ENCODE measurements at places on chromosomes 1 and 21. TPM values are rescaled to one million over a fixed set of nuclear protein-coding genes. Genes with fewer than 3 reads are reported as not detected.

DNA sequence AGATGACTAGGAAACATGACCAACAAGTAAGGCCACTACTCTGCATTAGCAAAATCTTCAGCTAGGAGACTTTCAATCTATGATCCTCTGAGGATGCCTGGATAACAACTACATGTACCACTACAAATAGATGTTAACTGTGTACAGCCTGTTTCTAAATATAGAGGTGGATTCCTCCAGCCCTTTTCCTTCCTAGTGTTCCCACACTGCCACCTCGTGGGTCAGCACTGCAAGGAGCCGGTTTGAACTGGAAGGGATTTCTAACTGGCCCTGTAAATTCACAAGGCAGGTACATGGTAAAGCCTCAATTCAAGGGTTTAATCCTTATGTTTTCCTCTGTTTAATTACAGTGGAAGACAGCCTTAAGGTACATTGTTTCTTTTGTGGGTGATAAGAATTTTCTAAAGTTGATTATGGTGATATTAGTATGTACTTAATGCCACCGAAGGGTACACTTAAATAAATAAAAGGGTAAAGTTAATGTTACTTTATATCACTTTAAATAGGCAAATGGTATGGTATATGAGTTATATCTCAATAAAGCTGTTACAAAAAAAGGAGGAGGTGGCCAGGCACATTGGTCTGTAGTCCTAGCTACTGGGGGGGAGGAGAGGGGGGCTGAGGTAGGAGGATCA lies 14.4 kb downstream of the SMYD3 start:
- peak; percentile 62 for DNase-seq

GRCh38 chr1:209029737-209030136 lies 553.8 kb upstream of the CAMK1G start:
- DNase-seq, result no peak

GRCh38 chr21:40717028-40717427 lies 129.9 kb downstream of the DSCAM start:
- no peak for DNase-seq

- no peak for DNase-seq
Measured at GRCh38 chr1:187034501-187034900, 205.8 kb downstream of the PLA2G4A start.

GRCh38 chr1:44759077-44759476 lies 16.3 kb upstream of the RPS8 start:
- DNase-seq, result no peak

DNA sequence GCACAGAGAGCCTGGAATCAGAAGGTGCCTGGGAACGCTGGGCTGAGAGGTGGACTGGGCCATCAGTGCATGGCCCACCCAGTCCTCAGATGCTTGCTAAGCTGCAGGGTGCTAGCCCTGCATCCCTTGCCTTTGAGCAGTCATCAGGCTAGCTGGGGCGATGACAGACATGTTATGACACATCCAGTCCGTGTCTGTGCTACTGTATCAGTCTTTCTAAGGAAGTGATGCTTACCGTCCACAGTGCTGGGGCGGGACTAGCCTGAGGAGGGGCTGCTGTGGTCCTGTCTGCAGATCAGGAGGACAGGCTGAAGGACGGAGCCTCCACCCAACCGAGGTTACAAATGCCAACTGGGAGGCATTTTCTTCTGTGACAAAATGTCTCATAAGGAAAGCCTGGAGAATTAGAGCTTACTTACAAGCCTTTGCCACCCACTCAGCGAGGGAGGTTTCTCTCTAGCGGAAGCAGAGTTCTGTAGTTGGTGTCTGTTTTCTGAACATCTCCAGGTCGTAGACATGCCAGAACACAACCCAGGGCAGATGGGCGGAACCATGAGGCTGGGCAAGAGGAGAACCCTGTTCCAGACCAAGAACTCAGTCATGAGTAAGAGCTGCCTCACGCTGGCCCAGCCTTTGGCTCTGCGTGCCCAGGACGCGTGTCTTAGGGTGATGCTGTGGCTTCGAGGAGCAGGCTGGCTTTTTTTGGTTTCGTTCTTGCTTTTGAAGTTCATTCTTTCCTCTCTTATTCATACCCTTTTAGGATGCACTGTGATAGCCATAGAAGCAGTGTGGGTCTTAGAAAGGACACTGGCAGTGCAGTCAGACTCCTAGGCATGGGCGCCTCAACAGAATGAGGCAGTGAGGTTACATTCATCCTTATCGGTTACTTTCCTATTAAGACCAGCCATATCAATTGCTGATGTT lies 14.3 kb downstream of the SLFNL1 start:
- DNase-seq, result no peak

GRCh38 chr1:1026599-1027413 lies 6.9 kb downstream of the AGRN start:
- DNase-seq, result no peak

GRCh38 chr21:45074048-45074817 lies at the start of gene ADARB1:
Gene ADARB1, plus strand, starts transcription at chr21:45074580. Its CDS starts 97,077 bp downstream, at chr21:45171657.
- DNase-seq, result no peak

DNA sequence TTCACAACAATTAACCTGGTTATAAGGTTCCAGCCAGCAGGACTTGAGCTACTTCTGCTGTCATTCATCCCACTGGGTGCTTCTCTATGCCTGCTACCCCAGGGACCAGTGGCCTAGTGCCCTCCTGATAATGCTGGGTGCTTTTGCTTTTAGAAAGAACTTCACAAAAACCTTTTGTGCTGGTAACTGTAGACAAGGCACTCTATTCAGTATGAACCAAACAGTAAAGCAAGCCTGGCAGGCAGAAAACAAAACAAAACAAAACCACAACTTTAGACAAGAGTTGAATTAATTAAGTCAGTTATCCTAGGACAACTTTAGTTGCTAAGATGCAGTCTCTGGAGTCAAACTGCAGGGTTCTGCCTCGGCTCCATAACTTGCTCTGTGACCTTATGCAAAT lies 61.9 kb upstream of the ADGRL2 start:
- DNase-seq, result no peak

DNA sequence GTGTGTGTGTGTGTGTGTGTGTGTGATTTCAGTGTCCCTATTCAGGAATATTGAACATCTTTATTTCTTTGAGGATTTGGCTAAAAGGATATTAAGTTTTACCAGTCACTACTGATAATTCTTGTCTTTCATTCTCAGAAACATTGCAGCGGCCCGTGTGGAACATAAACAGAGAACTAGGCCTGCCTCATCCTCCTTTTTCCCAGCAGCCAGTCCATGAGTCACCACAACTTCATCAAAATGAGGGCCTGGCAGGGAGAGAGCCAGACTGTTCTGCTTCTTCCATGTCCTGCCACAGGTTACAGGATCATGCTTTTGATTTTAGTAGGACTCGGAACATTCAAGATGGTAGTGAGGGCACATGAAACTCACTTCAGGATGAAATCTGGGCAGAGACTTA lies 50.7 kb downstream of the LRIG2 start:
- DNase-seq, result no peak

GRCh38 chr1:77447669-77448068 lies 165.8 kb downstream of the AK5 start:
- DNase-seq, result no peak

- no peak for DNase-seq
Measured at GRCh38 chr1:91789273-91789997, 96.5 kb downstream of the TGFBR3 start.

DNA sequence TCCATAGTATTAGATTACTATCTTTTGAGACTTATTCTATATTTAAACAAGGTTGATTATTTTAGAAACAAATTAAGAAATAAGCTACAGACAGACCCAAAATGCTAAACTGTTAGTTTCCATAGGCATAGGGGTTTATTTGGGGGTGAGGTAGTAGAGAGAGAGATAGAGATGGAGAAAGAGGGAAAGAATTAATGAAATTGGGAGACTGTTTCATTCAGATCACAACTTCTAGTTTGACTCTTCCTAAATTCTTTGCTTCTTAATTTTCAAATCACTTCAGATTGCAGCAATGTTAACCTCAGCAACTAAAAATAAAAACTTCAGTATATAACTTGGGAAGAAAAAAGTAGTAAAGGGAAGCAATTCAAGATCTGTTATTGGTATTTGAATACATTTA lies 3.4 kb downstream of the JUN start:
- DNase-seq, result no peak

- DNase-seq, result no peak
Measured at GRCh38 chr1:230175839-230176238, 108.8 kb downstream of the GALNT2 start.

DNA sequence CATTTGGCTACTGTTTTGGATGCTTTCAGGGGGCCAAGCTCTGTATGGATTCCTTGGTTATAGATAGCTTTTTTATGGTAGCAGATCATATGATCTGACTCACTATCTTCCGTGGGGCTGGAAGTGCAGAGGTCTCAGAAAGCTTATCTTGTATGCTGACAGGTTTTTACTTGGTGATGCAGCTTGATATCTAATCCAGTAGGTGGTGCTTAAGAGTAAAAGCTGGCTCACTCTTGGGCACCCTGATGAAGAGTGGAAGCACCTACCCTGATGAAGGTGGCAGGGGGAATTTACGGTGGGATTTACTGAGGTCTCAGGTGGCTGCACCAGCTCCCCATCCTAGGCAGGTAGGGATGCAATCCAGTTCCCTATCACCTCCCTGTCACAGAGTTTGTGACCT lies 151.2 kb downstream of the PTBP2 start:
- no peak for DNase-seq

The EVA1C gene
- polyA plus RNA-seq, result 3.1 TPM

The SPRR1B gene
- polyA plus RNA-seq, result not detected

The PLPPR4 gene
- 1.7 TPM for polyA plus RNA-seq

The MX2 gene
- polyA plus RNA-seq, result 0.80 TPM

The BRINP2 gene
- 0.08 TPM for polyA plus RNA-seq

The B3GALT5 gene
- 1.6 TPM for polyA plus RNA-seq

Data from right renal cortex interstitium (tissue), 3 donors.